Psoas muscle (tissue), 8 donors: ENCODE measurements at places on chromosomes 5 and 9. TPM values are rescaled to one million over a fixed set of nuclear protein-coding genes. Genes with fewer than 3 reads are reported as not detected.

The KCNV2 gene
- not detected for total RNA-seq

The CTNND2 gene
- total RNA-seq: 0.13 TPM

DNA sequence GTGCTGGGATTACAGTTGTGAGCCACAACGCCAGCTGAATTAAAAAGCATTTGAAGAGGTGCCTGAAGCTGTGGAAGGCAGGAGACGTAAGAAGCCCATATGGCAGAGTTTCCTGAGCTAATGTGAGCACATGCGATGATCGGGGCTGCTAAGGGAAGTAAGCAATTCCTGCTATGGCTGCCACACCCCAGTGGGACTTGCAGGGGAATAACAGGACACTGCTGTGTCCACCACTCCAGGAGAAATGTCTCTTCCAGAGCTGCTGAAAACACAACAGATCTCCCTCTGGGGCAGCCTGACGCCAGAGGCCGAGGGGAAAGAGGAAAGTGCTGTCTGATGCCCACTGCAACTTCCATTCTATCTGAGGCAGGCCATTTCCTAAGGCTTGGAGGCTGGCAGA is 46.2 kb upstream of the ANKRD55 start:
- no peaks in the 10 kb centered on the region for H3K27me3 ChIP-seq
- H3K27ac ChIP-seq: no peak overlapping the region
- no peak for DNase-seq
- H3K4me3 ChIP-seq: no peak overlapping the region
- no peaks in the 10 kb centered on the region for H3K36me3 ChIP-seq
- peaks cover 2% of the 10 kb centered on the region for H3K4me1 ChIP-seq

DNA sequence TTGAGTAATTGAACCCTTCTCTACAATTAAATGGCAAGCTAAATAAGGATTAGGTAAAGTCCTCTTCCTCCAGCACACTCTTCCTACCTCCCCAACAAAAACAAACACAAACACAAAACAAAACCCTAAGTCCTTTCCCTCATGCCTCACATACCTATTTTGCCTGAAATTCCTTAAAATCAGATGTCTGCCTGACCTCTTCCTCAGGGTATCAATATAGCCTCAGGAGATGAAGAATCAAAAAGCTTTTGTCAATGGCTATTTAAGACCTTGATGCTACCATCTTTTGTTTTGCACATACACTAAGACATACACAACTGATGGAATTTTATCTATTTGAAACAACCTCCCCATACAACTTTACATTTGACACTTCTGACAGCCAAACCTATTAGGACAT is 75.1 kb downstream of the TUSC1 start:
- no peaks in the 10 kb centered on the region for H3K4me1 ChIP-seq
- no peaks in the 10 kb centered on the region for H3K27me3 ChIP-seq
- H3K27ac ChIP-seq: no peak overlapping the region
- H3K4me3 ChIP-seq: no peak overlapping the region
- DNase-seq: no peak
